Naive thymus-derived CD8-positive, alpha-beta T cell (primary cell): ENCODE measurements at places on chromosomes 11 and 22.

DNA sequence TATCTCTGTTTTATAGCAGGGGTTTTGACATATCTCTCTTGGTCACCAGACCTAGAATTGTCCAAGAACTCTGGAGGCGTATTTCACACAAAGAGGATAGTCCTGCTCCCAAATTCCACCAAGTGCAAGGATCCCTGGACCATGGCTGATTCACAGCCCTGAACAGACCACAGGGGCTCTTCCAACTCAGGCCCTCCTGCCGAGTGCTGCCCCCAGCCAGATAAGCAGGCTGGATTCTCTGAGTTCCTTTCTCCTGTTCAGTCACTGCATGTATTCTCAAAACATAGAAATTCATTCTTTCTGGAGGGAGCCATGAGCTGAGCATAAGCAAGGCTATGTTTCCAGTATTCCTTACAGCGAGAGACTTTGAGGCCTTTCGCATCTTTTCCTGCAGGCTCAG, 13.4 kb upstream of the PLEKHB1 start:
- no peak for DNase-seq

DNA sequence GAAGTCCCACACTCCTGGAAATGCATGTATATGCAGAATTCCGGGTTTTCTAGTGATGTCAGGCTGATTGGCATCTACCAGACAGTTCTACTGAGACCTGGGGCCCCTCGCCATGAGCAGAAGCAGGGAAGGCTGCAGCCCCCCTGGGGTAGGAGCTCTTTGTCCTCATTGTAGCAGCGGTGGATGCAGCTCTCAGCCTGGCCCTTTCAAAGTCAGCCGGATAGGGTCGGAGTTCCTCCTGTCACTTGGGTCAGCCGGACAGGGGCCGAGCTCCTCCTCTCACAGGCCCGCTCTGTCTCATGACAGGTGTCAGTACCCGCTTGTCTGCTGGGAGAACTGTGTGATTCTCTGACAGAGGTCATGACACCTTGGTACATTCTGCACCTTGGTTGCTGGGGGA, 30.0 kb downstream of the MRGPRD start:
- DNase-seq = no peak

DNA sequence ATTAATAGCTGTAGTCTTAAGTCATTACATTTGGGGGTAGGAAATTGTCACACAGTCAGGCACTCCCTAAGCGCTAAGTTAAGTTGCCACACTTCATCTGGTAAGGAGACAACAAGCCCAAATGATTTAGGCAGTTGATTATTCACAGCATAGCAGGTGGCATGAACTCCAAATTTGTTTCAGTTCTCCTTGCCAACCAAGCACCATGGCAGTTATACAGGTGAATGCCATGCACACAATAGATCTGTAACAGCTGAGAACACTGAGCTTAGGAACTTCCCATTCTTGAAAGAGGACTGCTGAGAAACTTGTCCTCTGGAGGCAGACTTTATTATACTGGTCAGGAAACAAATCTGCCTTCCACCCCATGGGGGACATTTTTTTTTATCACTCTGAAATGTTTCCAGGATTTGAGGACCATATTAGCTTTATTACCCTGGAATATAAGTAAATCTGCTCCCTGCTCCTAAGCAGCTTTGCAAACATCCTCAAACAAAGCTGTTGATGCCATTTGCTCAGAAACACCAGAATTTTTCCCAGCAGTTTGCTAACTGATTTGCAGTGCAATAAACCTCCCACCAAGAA, 5.1 kb upstream of the INTS4 start:
- DNase-seq = no peak

DNA sequence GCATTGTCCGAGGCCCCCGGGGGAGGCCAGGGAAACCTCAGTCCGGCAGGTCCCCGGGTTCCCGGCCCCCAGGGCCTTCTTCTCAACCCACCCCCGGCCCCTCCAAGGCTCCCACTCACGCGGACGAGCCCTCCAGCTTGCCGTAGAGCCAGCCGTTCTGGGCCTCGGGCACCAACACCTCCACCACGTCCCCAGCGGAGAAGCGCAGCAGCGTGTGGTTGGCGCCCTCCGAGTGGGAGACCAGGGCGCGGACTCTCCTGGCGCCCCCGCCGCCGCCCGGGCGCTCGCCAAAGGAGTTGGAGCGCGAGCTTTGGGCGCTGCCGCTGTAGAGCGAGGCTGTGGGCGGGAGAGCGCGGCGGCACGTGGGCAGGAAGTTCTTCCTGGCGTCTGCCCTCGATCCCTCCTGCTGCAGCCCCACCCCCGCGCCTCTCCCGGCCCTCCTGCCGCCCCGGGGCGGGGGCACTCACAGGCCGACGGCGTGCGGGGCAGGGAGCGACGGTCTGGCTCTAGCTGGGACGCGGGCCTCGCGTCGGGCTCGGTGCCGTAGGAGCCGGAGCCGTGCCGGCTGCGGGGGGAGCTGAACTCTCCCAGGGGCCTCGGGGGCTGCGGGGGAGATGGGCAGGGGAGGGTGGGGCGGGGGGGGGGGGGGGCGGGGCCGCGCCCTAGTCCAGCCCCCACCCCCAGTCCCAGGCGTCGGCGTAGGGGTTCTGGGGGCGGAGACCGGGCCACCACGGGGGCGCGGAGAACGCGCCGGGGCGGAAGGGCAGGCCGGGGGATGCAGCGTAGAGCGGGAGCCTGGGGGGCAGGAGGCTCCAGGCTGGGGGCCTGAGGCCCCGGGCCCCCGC, 4.9 kb upstream of the SLC16A8 start:
- DNase-seq = no peak

DNA sequence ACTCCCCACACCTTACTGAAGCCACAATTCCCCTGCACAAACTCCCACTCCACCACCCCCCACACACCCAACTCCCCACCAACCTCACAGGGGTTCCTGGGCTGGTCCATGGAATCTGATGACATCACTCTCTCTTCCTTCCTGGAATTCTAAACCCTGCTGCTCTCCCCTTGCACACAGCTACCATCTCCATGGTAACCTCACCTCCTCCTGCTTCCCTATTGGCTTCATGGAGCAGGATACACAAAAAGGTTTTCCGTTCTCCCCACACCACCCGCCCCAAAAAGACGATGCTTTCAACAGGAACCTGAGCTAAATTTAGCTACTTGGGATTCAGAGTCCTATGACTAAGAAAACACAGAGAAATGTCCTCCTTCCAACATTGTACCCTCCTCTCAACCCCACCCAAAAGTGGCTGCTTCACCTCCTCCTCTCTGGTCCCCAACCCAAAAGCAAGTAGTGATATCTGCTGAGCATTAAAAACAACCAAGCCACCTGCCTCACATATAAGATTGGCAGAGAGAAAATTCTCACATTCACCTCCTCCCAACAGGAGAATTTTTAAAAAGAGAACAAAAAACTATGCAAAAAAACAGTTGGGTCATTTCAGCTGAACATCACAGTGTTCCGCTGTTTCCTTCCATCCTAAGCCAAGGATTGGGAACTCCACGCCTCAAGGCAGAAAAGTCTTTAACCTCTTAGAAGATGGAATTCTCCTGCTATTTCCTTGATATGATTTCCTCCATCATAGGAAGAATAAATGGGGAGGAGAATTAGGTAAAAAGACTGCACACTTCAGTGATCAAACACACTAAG, 66.9 kb downstream of the RBFOX2 start:
- no peak for DNase-seq

DNA sequence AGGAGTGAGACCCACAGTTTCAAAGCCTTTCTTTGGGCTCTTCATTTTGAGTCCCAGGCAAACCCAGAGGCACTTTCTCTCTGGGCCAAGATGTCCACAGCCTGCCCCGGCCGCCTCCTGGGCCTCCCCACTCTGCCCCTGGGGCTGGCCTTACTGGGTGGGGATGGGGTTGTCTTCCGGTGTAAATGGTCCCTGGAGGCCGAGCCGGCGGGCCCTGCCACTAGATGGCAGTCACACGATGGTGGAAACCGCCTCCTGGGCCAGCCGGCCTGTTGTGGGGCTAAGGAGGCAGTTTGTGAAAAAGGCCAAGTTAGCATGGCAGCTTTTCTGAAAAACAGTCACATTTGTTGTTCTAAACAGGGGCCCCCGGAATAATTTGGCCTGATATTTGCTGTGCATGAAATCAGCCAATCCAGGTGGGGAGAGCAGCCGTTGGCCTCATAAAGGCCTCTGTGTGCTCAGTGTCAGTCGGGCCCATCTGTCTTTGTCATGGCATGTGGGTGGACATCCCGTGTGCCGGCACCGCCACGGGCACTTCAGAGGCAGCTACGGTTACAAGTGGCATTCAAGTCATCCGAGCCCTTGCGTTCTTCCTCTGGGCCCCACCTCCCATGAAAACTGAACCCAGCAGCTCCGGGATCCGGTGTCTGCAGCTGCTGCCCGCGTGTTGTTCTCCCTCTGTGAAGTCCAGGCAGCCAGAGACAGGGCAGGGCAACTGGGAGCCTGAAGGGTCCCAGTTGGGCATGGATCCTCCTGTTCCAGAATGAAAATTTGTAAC, 6.5 kb downstream of the MRPL23 start:
- peak; percentile 28 for DNase-seq

DNA sequence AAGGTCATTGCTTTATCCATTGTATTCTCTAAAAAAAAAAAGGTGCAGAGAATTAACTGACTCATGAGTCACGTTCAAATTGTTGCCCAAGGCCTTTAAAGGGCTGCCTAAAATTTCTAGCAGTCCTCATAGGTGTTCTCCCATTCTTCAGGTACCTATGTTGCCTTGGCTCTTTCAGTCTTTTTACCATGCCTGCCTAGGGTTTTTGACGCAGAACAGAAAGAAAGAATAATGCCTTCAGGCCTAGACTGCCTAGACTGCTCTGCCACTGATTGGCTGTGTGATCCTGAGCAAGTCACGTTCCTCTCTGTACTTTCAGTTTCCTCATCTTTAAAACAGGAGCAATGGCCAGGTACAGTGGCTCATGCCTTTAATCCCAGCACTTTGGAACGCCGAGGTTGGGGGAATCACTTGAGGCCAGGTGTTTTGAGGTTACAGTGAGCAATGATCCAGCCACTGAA, 21.5 kb downstream of the CTSC start:
- DNase-seq = no peak

- DNase-seq = no peak
Observed at GRCh38 chr11:123357353-123357989, 72.6 kb upstream of the GRAMD1B start.

DNA sequence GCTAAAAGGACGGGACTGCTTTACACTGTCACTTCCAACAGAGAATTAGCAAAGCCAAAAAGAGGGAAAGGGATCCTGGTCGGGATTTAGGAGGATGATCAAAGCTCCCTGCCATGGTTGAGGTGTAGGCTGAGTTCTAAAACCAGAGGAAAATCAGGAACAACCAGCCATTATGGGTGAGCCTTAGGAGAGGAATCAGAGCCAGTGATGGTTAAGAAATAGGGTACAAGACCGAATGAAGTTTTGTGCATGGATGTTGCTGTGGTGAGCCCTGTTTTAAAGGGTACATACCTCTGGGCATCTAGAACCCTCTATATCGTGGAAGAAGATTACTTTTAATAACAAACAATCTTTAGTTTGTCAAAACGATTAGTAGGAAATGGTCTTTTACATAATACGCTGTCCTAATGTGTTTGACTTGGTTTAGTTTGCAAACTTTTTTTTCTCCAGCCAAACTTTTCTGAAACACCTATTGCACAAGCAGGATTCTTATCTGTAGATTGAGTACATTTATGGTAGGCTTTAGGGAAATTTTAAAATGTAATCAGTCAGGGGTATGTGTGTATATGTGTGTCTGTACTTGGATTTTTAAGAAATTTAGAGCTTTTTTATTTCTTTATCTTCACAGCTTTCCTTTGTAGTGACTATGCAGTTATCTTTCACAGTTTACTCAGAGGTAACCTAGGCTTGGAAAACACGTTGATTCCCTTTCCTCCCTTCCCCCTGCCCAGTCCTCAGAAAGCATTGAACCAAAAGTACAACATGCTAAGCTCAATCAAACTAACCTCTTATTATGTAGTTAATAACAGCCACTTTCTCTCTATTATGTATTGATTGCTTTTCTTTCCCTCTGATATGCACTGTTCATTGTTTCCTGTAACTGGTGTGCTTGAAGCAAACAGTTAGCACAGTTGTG, 26.8 kb downstream of the TRIM44 start:
- no peak for DNase-seq

GRCh38 chr11:31844351-31844750, 33.2 kb upstream of the PAX6 start:
- no peak for DNase-seq

DNA sequence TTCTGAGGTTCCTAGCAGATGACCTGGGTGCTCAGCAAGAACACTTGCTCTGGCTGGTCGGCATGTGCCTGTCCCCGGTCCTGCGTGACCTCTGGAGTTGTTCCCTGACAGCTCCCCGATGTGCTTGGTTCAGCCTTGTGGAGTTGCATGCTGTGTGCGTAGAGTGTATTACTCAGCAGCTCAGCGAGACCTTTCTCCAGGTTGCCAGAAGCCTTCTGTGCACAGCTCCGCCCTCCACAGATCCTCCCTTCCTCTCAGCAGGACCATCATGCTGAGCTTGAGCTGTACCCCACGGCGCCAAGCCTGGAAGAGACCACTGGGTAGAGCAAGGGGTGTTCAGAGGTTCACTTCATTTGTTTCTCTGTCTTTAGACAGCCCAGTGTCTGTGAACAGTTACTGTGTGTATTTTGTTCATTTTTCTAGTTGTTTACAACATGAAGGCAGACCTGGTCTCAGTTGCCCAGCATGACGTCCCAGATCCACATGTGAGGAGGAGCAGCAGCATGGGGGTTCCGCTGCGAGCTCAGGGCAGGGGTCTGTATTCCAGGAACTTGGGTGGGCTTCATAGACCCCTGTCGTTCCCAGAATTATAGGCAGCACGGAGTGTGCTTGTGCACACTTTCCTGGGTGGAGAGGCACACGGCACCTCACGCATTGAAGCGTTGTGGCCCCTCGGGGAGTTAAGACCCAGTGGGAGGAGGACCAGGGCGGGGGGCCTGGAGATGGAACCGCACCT, 148.6 kb downstream of the IGLL1 start:
- no peak for DNase-seq

DNA sequence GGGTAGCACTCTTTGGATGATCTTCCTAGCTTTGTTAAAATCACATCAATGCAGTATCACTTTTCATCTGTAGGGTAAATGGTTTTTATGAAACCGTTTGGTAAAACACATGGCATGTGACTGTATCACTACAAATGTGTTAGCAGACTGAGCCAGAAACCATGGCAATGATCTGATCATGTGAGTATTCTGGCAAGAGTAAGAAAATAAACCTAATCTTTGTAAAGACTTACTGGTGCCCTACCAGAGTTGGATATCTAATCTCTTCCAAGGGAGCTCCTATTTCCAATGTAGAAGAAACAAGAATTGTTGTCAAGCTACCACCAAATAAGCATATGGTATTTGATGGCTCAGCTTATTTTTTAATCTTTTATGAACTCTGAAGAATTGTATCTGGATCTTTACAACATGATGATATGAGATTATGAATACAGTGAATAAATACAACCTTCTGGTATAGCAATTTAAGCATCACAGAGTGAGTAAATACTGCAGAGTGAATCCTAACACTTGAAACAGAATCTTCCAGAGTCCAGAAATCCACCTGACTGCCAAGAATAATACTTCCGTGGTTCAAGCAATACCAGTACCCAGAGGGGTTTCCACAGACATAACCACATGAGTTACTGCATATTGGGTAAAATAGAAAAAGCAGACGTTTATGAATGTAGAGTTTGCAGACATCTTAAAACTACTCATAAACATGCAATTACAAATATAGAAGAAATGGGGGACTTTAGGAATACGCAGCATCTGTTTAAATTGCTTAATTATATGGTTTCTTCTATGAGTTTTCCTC, 238.8 kb downstream of the TTC28 start:
- no peak for DNase-seq
